ENCODE measurements at places on chromosomes 1 and 21. TPM values are rescaled to one million over a fixed set of nuclear protein-coding genes. Genes with fewer than 3 reads are reported as not detected.

GDAP2 gene
- 26.6 TPM for total RNA-seq

ZMYM1 gene
- 12.0 TPM for total RNA-seq

GRCh38 chr1:238492271-238492670 is 601.5 kb upstream of the ZP4 start:
- DNase-seq: no peak

- DNase-seq: no peak
Measured at GRCh38 chr1:160884579-160884978, 401 bp downstream of the ITLN1 start.
